Adrenal gland (tissue), 19 donors: ENCODE measurements at places on chromosomes 1 and 21. TPM values are rescaled to one million over a fixed set of nuclear protein-coding genes. Genes with fewer than 3 reads are reported as not detected.

The GRIK1 gene
- total RNA-seq = 0.65 TPM

The TMEM269 gene
- total RNA-seq = not detected

The S100A7A gene
- total RNA-seq = not detected

The MYOG gene
- not detected for total RNA-seq

The TFAP2E gene
- 0.48 TPM for total RNA-seq

The PLA2G5 gene
- total RNA-seq = 0.94 TPM

The ADORA1 gene
- 0.78 TPM for total RNA-seq

The RGS13 gene
- 0.51 TPM for total RNA-seq

- DNase-seq = no peak
- no peaks in the 10 kb centered on the region for H3K36me3 ChIP-seq
- H3K27me3 ChIP-seq = no peaks in the 10 kb centered on the region
- no peak overlapping the region for H3K27ac ChIP-seq
- H3K4me3 ChIP-seq = no peak overlapping the region
Measured at GRCh38 chr1:66341446-66342089, 192.4 kb upstream of the SGIP1 start.

- H3K4me3 ChIP-seq = no peak overlapping the region
- no peak overlapping the region for H3K27ac ChIP-seq
- no peaks in the 10 kb centered on the region for H3K36me3 ChIP-seq
- no peaks in the 10 kb centered on the region for H3K27me3 ChIP-seq
- DNase-seq = no peak
- no peaks in the 10 kb centered on the region for H3K4me1 ChIP-seq
Measured at GRCh38 chr1:99934801-99935200, 35.0 kb upstream of the SLC35A3 start.

DNA sequence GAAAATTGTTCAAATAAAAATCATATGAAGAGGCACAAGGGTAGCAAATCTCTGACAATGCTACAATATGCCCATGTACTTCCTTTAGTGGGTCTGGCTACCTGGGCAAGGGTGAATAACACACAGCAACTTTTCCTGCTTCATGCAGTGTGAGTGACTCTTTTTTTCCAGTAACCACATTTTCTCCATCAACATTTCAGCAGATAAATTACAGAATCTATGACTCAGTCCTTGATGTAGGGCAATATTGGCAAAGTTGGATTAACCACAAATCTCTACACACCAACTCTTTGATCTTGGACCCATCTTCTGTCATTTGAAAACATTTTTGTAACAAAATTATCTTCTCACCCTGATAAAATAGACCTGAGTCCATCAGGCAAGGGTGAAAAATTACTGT is 31.7 kb downstream of the ERICH3 start:
- no peak for DNase-seq
- H3K4me3 ChIP-seq = no peak overlapping the region
- H3K4me1 ChIP-seq = no peaks in the 10 kb centered on the region

GRCh38 chr1:183096351-183096750 is 73.1 kb downstream of the LAMC1 start:
- H3K27ac ChIP-seq = no peak overlapping the region
- no peaks in the 10 kb centered on the region for H3K36me3 ChIP-seq
- no peak for DNase-seq
- H3K4me1 ChIP-seq = peaks cover 21% of the 10 kb centered on the region
- no peak overlapping the region for H3K4me3 ChIP-seq

- no peaks in the 10 kb centered on the region for H3K36me3 ChIP-seq
- H3K27ac ChIP-seq = no peak overlapping the region
- H3K4me3 ChIP-seq = no peak overlapping the region
- no peaks in the 10 kb centered on the region for H3K27me3 ChIP-seq
Measured at GRCh38 chr1:183886853-183887252, 81.9 kb downstream of the RGL1 start.

- no peak overlapping the region for H3K4me3 ChIP-seq
- H3K27me3 ChIP-seq = no peaks in the 10 kb centered on the region
- DNase-seq = no peak
- no peak overlapping the region for H3K27ac ChIP-seq
Measured at GRCh38 chr1:41681331-41682098, 197.0 kb upstream of the EDN2 start.

DNA sequence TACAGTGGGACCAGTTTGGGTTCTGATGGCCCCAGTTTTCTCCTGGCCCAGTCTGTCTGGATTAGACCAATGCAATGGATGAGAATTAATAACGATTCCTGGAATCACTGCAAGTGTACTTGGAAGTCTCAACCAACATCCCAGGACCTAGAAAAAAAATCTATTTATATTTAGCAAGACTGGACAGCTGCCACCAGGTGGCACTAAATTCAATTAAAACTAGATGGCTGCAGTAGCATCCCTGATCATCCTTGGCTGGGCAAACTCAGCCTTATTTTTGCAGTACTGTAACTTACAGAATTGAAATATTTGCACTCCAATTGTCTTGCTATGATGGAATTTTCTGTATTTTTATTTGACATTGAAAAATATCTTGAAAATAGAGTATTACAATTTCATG is 165.7 kb downstream of the NCAM2 start:
- H3K4me3 ChIP-seq = no peak overlapping the region
- H3K4me1 ChIP-seq = no peaks in the 10 kb centered on the region
- no peaks in the 10 kb centered on the region for H3K36me3 ChIP-seq
- no peaks in the 10 kb centered on the region for H3K27me3 ChIP-seq
